ENCODE measurements at places on chromosomes 4 and X.

GRCh38 chr4:8121292-8122015 lies 37.2 kb downstream of the ABLIM2 start:
- DNase-seq = no peak

DNA sequence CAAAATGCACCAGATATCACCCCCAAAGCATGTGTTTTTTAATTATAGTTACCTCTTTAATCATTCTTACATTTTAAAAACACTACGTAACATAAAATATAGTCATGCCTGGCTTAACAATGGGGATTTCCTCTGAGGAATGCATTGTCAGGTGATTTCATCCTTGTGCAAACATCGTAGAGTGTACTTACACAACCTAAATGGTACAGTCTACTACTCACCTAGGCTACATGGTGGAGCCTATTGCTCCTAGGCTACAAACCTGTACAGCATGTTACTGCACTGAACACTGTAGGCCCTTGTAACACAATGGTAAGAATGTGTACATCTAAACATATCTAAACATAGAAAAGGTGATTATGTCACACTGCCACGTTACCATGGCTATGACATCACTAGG lies 208.6 kb downstream of the SPOCK3 start:
- no peak for DNase-seq

- DNase-seq = no peak
Measured at GRCh38 chr4:147388018-147388417, 92.9 kb upstream of the EDNRA start.

- no peak for DNase-seq
Measured at GRCh38 chr4:1291996-1292702, 2.5 kb downstream of the MAEA start.

GRCh38 chrX:153190381-153190780 lies 11.3 kb downstream of the MAGEA1 start:
- no peak for DNase-seq

- DNase-seq = peak; percentile 4
Measured at GRCh38 chrX:129980540-129981199, 1.8 kb upstream of the BCORL1 start.

DNA sequence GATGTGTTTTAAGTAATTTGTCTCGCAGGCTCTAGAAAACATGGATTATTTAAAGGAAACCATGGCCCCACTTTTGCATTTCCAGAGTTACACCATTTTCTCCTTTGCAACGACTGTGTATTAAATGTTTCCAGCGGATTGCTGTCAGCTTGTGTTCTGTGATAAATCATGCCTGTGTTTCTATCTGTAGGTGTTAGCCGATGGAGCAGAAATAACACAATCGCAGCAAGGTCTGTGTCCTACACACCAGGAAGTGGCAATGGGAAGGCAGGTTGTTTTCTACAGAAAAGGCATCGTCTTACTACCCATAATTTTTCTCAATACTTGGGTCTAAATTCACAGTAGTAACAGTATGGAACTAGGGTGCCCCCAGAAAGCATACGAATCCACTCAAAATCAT lies 590.1 kb downstream of the NLGN4X start:
- DNase-seq = no peak

GRCh38 chrX:50206753-50207152 lies 2.2 kb downstream of the CCNB3 start:
- no peak for DNase-seq

- no peak for DNase-seq
Measured at GRCh38 chrX:28997706-28998463, 410.6 kb downstream of the IL1RAPL1 start.

DNA sequence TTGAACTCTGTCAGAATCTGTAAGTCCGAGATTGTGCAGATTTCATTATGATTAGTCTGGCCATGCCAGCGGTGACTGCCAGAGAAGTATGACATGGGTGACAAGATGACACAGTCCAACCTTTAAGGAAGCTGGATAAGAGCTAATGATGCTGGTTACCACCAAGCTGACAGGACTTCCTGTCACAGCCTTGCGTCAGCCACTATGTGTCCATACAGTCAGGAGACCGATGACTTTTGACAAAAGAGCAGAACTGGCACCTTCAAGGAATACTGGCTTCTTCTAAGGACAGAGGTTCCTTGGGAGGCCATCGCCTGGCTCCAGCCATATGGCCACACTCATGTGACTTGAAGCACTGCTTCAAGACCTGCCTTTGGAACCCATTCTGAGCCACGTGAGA lies 67.2 kb upstream of the TFDP3 start:
- DNase-seq = no peak

DNA sequence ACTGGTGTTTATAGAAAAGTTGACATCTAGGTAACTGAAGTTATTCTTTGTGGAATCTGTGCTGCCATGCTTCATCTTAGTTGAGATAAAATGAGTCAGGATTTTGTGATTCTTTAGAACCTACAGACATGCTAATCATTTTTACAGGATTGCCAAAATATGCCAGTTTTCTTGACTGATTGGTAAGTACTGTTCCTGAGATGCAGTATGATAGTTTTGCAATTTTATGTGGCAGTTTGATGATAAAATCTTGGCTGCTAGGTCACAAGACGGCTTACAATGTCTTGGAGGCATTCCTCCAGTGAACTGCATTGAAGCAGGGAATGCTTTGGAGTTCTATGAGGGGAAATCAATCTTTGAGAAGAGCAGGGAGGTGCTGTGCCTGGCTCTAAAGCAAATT lies 104.4 kb upstream of the ESX1 start:
- no peak for DNase-seq

GRCh38 chr4:76539979-76540378 lies 105.0 kb downstream of the SHROOM3 start:
- DNase-seq = no peak

DNA sequence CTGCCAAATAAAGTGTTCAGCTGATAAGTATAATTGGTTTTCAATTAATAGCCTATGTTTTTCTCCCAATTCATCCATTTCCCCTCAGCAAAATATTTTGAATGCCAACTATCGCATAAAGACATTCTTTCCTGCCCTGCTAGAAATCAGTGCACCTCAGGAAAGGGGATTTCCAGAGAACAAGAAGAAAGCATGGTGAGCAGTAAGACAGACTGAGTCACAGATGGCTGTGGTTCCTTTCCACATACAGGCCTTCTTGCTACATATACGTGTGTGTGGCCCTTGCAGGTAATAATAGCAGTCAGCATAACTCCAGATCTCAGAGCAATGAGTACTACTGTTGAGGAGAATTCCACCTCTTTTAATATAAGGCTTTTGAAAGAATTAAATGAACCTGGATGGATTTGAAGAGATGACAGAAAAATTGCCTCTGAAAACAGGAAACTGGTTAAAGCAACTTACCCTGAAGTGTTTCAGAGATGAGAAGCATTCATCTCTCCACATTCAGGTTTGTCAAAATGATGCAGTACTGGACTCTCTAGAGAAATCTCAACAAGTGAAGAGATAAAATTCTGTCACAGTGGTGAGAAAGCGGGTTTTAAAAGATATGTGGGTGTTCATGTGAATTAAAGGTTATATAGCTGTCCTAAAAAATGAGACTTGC lies 13.6 kb downstream of the GASK1B start:
- no peak for DNase-seq

GRCh38 chr4:19947349-19947748 lies 304.4 kb upstream of the SLIT2 start:
- DNase-seq = no peak

DNA sequence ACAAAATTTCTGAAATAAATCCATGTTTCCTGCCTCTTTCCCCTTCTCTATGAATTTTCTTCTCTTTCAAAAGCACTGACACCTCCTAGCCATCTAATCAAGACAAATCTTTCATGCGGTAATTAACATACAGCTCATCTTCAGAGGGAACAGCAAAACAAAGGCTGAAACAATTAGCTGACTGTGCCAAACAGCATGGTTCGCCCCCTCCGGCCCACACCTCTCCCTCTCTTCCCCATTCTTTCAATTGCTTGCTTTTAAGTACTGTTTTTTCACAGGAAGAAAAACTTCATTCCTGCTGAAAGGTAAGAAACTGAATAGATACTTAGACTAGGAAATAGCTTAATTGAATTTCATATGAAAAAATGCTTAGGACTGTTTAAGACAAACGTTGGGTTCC lies 291.1 kb upstream of the NOCT start:
- DNase-seq = no peak

DNA sequence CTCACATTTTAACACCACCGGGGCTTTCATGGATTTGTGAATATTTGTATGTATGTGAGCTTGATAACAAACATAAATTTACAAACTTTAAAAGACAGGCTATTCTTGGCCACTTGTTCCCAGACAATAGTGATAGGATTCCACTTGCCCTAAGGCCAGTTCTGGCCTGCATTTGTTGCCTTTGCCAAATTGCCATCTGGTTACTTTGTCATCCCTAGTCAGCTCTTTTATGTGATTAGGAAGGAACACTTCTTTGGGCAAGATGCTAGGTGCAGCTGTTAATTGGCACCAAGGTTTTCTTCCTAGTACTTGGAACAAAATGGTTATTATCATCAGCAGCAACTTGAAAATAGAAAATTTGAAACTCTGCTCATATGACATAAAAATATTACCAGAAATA lies 63.3 kb downstream of the CCSER1 start:
- DNase-seq = no peak

DNA sequence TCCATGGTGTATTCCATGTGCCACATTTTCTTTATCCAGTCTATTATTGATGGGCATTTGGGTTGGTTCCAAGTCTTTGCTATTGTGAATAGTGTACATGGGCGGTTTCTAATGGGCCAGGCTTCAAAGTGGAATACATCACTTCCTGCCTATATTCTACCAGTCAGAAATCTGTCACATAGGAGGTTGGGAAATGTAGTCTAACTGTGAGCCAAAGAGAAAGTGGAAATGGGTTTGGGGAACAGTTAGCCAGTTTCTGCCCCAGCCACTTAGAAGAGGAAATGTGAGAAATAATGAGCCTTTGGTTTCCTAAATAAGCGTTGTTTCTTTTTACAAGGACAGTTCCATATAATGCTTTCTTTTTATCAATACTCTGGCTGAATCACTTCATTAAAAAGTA lies 85.1 kb upstream of the AP1S2 start:
- no peak for DNase-seq

DNA sequence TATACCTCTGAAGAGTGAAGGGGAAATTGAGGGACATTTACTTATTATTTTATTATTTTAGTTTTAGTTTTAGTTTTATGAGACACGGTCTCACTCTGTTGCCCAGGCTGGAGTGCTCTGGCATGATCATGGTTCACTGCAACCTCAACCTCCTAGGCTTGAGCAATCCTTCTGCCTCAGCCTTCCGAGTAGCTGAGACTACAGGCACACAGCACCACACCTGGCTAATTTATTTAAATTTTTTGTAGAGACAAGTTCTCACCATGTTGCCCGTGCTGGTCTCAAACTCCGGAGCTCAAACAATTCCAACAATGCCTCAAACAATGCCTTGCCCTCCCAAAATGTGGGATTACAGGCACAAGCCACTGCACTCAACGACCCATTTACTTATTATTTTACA lies 68.4 kb upstream of the BMP2K start:
- DNase-seq = no peak

- DNase-seq = no peak
Measured at GRCh38 chrX:39753293-39753996, 344.3 kb downstream of the BCOR start.

DNA sequence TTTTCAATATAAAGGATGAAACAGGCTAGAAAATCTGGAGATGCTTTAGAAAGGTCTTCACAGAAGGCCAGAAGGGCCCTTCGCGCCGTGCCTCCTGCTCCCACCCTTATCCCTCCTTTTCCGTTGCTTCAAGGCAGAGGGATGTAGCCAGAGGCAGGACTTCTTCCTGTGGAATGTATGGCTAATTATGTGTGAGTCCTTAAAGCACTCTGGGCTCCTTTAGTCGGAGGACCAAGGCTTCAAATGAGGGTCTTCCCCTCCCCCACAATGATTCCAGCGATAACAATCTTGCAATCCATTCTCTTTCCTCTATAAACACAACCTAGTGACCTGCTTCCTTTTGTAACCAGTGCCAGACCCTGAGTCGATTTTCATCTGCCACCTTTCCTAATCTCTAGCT lies 103.5 kb downstream of the GPC3 start:
- DNase-seq = no peak

- DNase-seq = no peak
Measured at GRCh38 chrX:96729053-96729452, 44.4 kb downstream of the DIAPH2 start.

DNA sequence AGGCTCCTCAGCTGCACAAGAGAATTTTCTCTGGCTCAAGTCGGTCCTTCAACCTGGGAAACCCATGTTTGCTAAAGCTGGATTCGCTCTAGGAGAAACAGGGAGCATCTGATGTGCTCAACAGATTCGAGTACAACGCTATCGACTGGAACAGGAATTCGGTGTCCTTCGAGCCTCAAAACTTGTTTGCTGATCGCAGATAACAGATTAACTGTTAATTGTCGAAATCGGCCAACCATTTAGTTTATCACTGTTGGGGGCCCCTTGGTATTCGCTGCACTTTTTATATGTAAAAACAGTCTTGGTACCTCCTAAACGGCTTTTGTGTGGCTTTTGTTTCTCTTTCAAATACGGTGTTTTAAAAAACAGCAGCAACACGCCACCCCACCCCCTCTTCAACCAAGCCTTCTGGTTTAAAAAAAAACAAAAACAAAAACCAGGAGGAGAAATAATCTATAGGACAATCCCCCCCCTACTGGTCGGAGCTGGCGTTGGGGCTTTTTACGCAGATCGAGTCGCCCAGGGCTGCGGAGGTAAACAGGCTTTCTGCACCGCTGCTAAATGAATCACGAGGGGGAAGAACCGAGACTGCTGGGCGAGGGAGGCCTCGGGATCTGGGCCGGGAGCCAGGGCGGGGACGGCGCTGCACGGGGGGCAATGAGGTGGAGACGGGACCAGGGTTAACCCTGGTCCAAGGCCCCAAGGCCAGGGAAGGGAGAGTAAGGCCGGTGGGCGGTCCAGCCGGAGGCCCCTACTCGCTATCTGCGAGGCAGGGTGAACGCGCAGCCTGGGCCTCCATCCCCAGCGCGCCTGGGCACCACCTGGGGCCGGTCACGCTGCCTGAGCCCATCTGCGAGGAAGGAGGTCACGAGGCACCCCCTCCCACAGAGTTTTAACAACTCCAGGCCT lies 71.7 kb upstream of the BCOR start:
- peak; percentile 74 for DNase-seq

DNA sequence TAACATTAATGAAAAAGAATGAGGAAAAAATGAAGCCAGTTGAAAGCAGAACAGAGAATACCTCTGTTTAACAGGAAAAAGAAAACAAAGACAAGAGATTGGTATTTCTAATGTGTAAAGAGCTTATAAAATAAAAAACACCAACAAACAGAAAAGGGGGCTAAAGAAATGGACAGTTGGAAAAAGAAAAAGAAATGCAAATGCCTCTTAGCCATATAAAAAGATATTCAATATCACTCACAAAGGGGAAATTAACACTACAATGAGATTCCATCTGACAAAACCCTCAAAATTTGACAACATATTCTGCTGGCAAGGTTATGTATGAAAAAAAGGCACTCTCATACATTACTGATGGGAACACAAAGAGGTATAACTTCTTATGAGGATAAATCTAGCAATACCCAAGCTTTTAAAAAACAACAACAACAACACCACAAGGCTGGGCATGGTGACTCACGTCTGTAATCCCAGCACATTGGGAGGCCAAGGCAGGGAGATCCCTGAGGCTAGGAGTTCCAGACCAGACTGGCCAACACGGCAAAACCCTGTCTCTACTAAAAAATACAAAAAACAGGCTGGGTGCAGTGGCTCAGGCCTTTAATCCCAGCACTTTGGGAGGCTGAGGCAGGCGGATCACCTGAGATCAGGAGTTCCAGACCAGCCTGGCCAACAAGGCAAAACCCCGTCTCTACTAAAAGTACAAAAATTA lies 75.8 kb downstream of the FRYL start:
- no peak for DNase-seq

- DNase-seq = peak; percentile 50
Measured at GRCh38 chrX:45758738-45759397, 558.2 kb upstream of the DIPK2B start.
